ENCODE measurements at places on chromosomes 7 and 10. TPM values are rescaled to one million over a fixed set of nuclear protein-coding genes. Genes with fewer than 3 reads are reported as not detected.

Gene PRXL2A
- 101 TPM for total RNA-seq

- no peak for DNase-seq
Measured at GRCh38 chr7:34675749-34676374, 17.8 kb downstream of the NPSR1 start.

DNA sequence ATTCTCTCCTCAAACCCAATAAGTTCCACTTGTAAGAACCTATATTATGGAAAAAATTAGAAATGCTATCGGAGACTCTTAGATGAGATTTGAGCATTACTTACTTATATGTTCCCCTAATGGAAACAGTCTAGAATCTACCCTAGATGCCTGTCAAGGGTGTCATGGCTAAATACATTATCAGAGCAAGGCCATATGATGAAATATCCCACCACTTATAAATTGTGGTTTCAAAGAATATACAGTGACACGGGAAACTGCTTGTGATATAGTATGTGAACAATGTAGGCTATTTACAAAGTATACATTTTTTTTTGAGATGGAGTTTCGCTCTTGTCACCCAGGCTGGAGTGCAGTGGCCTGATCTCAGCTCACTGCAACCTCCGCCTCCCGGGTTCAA lies 46.3 kb upstream of the CTBP2 start:
- no peak for DNase-seq

Gene IL6
- not detected for total RNA-seq

GRCh38 chr7:48964074-48964473 lies 39.7 kb downstream of the CDC14C start:
- DNase-seq: no peak

Gene MYL10
- total RNA-seq: not detected

DNA sequence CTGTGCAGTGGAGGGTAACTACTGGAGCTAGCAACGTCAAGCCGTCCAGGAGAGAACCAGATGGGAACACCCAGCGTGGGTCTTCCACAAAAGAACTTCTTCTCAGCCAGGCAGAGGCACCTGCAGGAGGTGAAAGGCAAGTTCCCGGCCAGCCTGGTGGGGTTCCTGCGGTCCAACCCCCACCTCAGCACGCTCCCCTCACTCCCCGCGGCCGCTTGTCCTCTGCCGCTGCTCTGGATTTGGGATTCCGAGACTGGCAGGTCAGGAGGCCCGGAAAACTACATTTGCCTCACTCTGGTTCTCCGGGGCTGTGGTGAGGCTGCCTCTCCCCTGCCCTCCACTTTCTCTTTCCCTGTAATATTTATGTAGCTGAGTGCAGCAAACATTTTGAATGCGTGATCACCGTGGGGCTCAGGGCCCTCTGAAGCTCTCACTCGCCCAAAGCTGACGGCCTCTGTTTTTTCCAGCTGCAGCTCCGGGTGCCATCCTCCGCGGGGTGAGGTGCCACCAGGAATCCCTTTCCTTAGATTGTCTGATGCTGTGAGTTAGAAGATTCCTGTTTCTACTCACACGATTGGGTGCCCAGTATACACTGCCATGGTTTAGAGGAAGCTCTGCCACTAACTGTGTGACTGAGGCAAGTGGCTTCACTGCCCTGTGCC lies 366.9 kb downstream of the DNAJB6 start:
- no peak for DNase-seq

DNA sequence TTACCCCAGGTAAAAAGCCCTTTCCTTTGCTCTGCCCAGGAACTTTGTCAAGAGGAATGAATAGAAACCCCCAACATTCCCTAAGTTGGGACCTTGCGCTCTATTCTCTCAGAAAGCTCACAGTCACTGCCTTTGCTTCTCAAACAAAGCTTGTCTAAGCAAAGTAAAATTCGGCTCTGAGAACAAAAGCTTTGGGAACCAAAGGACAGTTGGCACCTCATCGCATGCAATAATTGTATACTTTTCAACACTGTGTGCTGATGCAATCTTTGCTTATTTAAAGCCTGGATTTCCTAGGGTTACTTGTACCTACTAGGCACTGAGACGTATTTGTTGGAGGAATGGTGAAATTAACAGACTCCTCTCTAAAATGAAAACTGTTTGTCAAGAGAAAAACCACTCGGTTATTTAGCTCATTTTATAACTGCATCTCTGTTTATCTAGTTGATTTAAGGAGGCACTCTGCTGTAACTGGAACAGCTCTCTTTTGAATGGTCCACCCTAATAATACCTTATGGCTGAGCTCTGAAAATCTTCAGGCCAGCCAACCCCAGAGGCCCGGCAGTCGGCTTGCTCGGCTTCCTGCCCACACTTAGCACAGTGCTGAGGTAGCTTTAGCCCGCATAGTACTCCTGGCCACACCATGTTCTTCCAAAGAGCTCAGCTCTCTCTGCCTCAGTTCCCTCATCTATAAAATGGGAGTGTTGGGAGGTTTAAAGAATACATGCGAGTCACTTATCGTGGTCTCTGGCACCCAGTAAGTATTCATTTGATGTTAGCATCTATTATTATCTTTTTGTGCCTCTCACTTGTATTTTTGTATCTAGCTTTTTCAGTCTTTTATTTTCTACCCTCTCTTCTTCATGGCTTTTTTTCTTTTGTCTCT lies 80.2 kb upstream of the PRR15 start:
- no peak for DNase-seq

Gene PRLHR
- total RNA-seq: not detected

Gene ZNF853
- total RNA-seq: 2.2 TPM

DNA sequence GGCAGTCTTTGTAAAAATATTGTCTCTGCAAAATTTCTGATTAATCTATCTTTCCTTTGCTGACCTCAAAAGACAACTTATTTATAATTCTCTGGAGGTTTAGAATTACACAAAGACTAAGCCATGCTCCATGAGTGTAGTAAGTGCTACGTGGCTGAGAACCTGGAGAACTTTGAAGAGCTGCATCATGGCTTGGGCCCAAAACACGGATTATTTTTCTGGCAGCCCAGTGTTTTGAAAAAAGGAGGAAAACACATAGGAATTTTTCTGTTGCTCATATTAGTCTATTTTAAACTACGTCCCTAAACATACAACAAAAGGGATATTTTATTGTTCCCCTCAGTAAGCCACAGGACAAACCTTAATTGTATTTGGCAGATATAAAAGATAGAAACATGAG lies 360.7 kb upstream of the MYO3A start:
- DNase-seq: no peak

DNA sequence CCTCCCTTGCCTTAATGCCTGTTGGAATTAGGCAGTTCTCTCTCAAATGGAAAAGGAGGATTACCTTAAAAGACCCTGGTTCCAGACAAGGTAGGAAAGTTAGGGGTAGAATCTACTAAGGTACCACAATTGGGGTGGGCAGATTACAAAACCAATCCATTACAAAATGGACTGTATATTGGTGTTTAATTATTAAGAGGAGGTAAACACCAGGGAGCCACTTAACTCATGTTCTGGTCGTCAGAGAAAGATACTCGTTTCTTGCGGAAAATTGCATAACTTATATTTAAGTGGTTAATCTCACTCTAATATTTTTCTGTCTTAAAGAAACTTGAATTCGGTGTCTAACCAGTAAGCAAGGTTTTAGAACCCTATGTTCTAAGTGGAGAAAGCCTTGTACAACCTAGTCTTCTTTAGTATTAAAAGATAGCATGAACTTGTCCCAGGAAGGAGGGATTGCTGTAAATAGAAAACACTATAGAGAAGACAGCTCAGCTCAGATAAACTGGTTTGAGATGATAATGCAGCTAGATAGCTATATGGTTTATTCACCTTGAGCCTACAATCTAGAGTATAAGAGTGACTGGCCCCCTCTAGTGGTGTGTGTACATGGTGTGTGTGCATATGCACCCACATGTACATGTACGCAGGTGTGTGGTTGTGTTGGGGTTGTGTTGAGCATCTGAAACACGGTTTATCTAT lies 58.0 kb upstream of the STRIP2 start:
- peak; percentile 85 for DNase-seq

- DNase-seq: no peak
Measured at GRCh38 chr7:93307131-93307660, 75.0 kb downstream of the VPS50 start.

Gene MSS51
- 1.4 TPM for total RNA-seq

DNA sequence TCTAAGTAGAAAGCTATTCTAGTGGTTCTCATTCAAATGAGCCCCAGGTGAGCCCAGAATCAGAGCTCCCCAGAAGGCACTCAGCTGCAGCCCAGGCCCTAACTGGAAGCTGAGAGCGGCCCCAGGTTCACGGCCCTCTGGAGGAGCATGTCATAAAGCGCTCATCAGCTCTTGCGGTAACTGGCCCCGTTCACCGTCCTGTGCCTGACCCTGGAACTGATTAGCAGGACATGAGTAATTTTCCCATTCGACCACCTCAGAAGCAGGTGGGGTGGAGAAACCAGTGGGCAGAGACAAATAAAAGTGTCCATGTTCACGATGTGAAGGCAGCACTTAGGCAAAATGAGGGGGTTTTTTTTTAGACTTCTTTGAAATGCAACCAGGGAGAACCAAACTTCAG lies 136.1 kb upstream of the LYZL2 start:
- DNase-seq: no peak
